ENCODE measurements at places on chromosomes 3 and 15.

- no peak for DNase-seq
These were observed 17.2 kb upstream of the B4GALT4 start for GRCh38 chr3:119257654-119258410.

DNA sequence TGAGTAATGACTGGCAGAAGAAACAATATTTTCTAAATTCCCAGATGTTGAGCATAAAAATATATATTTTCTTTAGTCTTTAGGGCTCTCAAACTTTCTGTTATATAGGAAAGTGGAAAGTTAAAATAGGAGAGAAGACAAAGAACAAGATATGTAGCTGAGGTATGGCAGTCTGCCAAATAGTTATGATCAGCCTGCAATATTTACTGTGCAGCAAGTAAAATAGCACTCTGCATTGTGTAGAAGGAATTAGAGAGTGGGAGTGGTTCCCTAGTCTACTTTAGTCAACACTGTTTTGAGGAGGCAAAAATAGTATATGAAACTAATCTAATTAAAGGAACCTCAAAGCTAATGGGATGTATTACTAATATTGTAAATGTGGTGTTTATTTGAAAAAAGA, 978.1 kb upstream of the ALCAM start:
- no peak for DNase-seq

- no peak for DNase-seq
These were observed 556.3 kb upstream of the NAALADL2 start for GRCh38 chr3:174302746-174303315.

DNA sequence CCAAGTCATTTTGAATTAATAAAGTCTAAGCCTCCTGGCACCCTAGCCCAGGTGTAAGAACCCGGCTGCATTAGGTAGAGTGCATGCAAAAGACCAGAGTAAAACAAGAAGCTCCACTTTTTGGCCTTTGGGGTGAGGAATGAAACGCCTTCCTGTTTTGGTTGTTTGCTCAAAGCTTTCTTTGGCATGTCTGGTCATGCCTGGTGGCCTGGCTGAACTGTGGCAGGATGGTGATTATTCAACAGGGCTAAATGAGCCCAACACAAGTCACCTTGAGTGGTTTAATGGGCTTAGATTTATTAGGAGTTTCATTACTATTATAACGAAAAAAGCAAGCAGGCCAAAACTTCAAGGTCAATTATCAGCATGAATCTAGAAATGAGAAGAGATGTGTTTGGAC, 40.9 kb upstream of the LDHAL6B start:
- no peak for DNase-seq

- no peak for DNase-seq
These were observed 694 bp upstream of the EEFSEC start for GRCh38 chr3:128152419-128153155.

- DNase-seq: peak; percentile 70
These were observed 27.8 kb upstream of the RPL32 start for GRCh38 chr3:12869035-12869621.

DNA sequence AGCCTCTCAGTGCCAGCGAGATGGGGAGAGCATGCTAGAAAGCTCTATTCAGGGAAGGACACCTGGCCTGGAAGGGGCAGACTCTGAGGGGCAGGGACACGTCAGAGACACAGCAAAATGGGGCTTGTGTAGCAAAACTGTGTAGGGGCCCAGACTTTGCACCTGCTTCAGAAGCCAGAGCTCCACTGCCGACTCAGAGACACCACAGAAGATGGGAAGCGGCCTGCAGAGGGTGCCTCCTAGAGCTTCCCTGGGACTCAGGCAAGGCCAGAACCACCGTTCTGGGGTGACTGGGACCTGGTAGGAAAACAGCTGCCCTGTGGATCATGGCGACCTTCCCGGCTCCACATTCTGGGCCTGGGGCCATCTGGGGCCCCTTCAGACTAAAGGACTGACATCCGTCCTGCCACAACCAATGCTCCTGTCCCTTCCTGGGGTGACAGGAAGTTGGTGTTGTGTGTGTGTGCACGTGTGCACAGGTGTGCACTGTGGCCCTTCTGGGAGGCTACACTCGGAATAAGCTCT, 17.4 kb upstream of the TKT start:
- no peak for DNase-seq

GRCh38 chr15:93324186-93324975, 235.4 kb upstream of the RGMA start:
- no peak for DNase-seq

GRCh38 chr3:187969581-187969950, 184.4 kb upstream of the LPP start:
- no peak for DNase-seq

DNA sequence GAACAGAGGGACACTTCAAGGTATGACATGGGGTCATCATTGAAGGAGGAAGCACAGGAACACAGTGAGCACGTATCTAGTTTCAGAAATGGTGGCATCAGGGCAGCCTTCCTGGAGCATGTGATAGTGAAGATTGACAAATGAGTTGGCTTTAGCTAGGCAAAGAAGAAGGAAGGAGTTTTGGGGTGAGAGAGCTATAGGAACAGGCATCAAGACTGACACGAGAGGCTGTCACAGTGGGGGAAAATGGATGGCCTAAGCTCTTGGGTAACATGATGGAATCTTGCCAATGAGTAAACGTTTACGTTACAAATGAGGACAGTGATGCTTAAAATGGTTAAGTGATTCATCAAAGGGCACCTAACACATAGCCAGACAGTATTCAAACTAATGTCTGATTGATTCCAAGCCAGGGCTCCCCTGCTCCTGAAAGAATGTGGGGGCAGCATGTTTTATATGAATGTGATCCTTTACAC, 23.1 kb upstream of the GPR171 start:
- no peak for DNase-seq

GRCh38 chr3:141680620-141681389, 57.3 kb upstream of the RNF7 start:
- DNase-seq: no peak

Measured in retina (tissue), 1 donor.